ENCODE measurements at places on chromosomes 4 and X.

- DNase-seq = no peak
- no peak overlapping the region for H3K4me3 ChIP-seq
These were observed 29.3 kb downstream of the CEP44 start for GRCh38 chr4:174312993-174313392.

DNA sequence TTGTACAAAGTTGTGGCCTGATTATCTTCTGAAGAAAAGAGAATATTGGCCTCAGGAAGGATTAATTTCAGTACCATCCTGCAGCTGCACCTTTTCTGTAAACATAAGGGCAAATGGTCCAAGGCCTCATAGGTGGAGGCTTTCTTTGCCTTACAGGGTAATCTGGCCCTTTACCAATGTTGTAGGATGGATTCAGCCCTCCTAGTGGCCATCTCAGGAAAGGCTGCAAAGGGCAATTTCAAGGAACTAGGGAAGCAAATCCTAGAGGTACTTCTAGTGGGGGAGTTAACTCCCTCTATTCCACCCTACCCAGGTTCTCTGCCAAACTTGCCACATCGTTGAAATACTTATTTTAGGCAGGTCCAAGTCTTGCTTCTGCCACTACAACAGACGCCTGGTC lies 57.6 kb downstream of the UGT2B11 start:
- no peak overlapping the region for H3K4me3 ChIP-seq
- no peak for DNase-seq
- no peaks in the 10 kb centered on the region for H3K27me3 ChIP-seq
- no peaks in the 10 kb centered on the region for H3K36me3 ChIP-seq
- no peak overlapping the region for H3K27ac ChIP-seq

DNA sequence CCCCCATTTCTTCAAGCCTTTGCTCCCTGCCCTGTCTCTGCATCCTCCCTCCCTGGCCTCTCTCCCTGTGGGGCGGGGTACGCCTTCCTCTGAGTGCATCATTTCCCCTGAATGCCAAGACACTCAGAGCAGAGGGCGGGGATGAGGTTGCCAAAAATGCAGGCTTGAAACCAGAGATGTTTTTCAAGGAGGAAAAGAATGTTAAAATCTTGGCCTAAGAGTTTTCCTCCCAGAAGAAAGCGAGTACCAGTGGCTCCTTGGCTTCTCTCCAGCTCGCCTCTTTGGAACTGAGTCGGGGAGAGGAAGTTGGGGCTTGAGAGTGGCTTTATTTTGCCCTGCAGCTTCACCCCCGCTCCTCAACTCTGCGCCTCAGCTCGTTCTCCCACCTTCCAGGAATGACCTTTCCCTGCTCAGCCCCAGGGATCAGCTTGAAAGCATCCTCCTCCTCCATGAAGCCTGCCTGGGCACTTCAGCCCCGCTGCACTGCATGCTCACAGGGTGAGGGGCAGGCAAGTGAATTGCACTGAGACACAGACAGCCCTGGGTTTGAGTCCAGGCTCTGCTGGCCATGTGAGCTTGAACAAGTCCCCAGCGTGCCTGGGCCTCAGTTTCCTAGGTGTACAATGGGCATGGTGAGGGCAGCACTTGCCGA lies 57.5 kb upstream of the SORCS2 start:
- H3K27me3 ChIP-seq = no peaks in the 10 kb centered on the region
- no peak for DNase-seq
- no peak overlapping the region for H3K27ac ChIP-seq
- no peaks in the 10 kb centered on the region for H3K4me1 ChIP-seq
- no peaks in the 10 kb centered on the region for H3K36me3 ChIP-seq

DNA sequence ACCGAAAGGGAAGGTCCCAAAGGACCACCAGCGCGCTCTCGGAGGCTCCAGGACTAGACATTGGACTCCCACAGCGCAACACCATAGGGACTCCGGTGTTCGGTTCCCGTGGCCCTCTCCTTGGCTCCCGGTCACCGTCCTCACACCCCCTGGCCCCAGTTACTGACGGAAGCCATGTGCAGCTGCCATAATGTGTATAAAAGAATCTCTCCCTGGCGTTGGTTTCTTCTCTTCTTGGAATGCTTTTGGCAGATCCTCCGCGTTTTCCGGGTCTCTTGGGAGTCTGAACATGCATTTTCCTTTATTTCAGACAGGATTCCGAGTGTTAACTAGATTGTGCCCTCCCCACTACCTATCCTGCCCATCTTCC lies 69.8 kb downstream of the FBXO8 start:
- H3K4me3 ChIP-seq = peak overlapping the region; percentile 4
- no peaks in the 10 kb centered on the region for H3K4me1 ChIP-seq
- no peaks in the 10 kb centered on the region for H3K27me3 ChIP-seq
- no peak for DNase-seq
- no peaks in the 10 kb centered on the region for H3K36me3 ChIP-seq

DNA sequence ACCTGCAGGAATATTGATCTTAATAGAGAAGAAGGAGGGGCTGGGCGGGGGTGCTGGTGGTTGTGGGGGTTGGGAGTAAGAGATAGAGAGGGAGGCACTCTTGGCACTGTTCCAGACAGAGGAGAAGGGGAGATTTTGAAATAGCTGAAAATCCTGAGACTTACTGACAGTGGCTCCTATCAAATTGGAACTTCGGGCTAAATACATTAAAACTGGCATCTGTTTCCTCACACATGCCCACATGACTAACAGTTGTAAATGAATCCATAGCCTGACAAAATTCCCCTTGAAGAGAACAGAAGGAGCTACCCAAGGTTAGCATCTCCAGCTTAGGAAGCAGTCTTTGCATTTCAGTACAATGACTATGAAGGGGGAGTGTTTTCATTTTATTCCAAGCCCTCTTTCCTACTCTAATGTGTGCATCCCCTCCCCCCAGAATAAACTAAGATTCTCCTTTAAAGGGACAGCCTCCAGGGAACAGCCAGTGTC lies 1.4 kb downstream of the DCX start:
- H3K4me1 ChIP-seq = no peaks in the 10 kb centered on the region
- no peak overlapping the region for H3K27ac ChIP-seq
- no peaks in the 10 kb centered on the region for H3K27me3 ChIP-seq
- no peak overlapping the region for H3K4me3 ChIP-seq
- DNase-seq = no peak

DNA sequence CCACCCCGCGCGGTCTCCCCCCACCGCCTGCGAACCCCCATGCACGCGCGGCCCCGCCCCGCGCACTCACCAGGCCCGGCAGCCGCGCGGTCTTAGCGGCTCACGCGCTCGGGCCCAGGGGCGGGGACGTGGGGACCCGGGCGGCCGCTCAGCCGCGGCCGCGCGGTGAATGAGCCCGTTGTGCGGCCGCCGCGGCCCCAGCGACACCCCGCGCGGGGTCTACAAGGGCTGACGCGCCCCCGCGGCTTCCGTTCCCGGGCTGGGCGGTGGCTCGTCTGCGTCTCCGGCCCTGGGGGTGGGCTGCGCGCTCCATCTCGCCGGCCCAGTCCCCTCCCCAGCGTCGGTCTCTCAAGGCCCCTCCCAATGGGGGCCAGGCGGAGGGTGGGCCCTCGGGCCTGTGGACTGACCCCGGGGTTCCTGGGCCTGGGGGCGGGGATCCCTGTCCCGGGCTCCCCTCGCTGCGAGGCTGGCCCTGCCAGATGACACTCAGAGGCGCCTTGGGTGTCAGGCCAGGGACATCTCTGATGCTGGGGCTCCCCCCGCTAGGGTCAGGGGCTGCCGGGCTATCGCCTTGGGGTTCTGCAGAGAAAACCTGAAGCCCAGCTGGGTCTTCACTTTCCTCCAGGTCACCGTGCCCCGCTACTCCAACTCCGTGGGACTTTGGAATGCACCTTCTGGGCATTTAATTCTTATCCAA lies 4.3 kb upstream of the SLC26A1 start:
- peaks cover 14% of the 10 kb centered on the region for H3K4me1 ChIP-seq
- H3K36me3 ChIP-seq = no peaks in the 10 kb centered on the region
- H3K27ac ChIP-seq = no peak overlapping the region
- H3K4me3 ChIP-seq = peak overlapping the region; percentile 34
- DNase-seq = no peak

DNA sequence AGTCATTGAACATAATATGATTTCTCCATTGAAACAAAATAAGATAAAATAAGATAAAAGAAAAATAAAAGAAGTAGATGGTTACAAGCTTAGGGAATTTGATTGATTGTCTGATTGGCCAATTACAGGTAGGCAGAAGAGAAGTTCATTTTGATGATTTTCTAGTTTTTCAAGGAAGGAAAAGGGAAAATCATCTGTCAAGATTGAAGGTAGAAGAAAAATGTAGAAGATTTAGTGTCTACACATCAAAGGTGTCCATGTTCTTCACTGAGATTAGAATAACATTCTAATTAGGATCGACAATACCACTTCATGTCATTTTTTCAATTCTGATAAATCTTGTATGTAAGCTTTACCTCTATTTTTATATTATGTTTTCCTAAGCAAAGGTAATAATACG lies 489.1 kb downstream of the PCDH18 start:
- H3K27me3 ChIP-seq = no peaks in the 10 kb centered on the region
- H3K4me3 ChIP-seq = no peak overlapping the region
- no peak overlapping the region for H3K27ac ChIP-seq
- no peaks in the 10 kb centered on the region for H3K36me3 ChIP-seq

DNA sequence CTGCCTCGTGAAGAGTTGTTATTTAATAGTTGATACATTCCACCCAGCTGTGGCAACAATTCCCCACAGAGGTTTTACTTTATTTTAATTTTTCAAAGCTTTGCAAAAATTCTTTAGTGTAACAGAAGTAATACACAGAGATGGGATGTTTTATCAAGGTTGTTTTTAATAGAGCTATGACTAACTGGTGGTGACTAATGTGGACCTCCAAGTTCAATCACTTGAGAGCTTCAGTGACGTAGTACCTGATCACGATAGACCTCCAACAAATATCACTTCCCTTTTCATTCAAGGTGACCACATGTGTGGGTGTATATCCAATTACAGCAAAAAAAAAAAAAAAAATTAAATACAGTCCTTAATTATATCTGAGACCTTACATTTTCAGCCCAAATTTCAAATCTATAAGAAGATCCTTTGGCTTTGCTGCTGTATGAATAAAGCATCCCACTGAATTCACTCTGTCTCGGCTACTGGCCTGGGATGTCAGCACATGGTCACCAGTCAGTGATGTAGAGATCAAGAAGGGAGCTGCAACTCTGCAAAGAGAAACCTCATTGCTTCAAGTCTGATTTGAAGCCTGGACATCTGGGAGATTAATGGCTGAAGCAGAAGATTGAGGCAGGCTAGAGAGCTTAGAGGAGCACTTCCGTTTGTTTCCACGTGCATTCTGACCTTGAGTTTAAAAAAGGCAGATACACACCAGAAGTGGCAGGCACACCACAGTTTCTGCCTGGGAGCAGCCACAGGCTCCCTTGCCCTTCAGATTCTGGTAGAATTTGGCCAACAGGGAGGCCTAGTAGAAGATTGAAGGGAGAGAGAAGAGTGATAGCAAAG lies 345.9 kb upstream of the NOCT start:
- H3K27me3 ChIP-seq = no peaks in the 10 kb centered on the region
- H3K4me3 ChIP-seq = no peak overlapping the region
- no peaks in the 10 kb centered on the region for H3K36me3 ChIP-seq
- no peaks in the 10 kb centered on the region for H3K4me1 ChIP-seq
- no peak for DNase-seq
- no peak overlapping the region for H3K27ac ChIP-seq

DNA sequence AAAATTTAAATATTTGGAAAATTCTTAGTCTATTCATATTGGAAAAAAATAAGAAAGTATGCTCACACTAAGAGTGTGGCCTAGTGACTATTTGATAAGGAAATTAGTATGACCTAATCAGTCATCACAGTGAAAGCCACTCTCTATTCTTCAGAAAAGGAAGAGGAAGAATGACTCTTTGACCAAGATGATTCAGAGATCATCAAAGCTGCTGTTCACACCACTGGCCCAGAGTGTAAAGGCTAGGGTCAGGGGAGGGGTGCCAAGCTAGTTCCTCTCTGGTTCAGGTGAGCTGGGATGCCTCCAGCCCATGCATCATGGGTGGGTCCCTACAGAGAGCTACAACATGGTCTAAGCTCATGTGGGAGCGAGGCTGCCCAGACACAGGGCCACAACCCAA lies 396.9 kb upstream of the NDST3 start:
- no peak overlapping the region for H3K27ac ChIP-seq
- no peak for DNase-seq
- no peaks in the 10 kb centered on the region for H3K27me3 ChIP-seq
- H3K4me1 ChIP-seq = no peaks in the 10 kb centered on the region
- H3K4me3 ChIP-seq = no peak overlapping the region
- no peaks in the 10 kb centered on the region for H3K36me3 ChIP-seq

DNA sequence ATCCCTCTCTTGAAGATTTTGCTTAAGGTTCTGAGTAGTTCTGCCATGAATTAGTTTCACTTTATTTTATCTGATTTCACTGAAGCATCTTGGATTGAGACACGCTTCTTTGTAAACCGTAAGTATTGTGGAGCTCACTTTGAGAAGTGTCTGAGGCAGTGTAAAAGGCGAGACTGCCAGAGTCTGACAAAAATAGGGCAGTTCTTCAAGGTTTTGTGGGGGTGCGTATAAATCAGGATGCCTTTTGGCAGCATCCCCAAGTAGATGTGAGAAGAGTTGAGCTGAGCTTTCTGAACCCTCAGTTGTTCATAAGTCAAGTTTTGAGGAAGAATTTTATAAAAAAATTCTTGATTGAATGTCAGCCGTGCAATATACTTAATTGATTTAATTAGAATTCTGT lies 76.3 kb downstream of the RBPJ start:
- no peaks in the 10 kb centered on the region for H3K27me3 ChIP-seq
- no peak overlapping the region for H3K4me3 ChIP-seq
- H3K4me1 ChIP-seq = no peaks in the 10 kb centered on the region
- H3K36me3 ChIP-seq = no peaks in the 10 kb centered on the region
- DNase-seq = no peak
- H3K27ac ChIP-seq = no peak overlapping the region

DNA sequence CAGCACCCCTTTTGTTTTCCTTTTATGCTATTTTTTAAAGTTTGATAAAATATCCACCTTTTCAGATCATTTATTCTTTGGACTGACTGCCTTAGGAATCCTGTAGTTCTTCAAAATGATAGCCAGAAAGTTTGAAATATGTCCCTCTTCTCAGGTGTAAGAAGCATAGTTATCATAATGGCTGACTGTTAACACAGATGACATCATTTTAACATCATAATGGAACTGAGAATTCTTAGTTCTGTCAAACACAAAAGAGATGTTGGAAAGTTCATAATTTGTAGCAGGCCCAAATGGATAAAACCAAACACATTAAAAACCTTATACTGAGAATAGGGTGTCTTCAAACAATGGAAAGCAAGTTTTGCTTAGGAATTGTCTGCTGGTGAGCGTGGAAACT lies 1254.4 kb downstream of the ADGRL3 start:
- no peaks in the 10 kb centered on the region for H3K27me3 ChIP-seq
- H3K4me1 ChIP-seq = no peaks in the 10 kb centered on the region
- no peak for DNase-seq
- no peaks in the 10 kb centered on the region for H3K36me3 ChIP-seq

- H3K4me1 ChIP-seq = no peaks in the 10 kb centered on the region
- H3K27ac ChIP-seq = no peak overlapping the region
- no peaks in the 10 kb centered on the region for H3K36me3 ChIP-seq
These were observed 379.5 kb upstream of the FGF13 start for GRCh38 chrX:139091066-139091465.

All from Panc1 (cell line).